ENCODE measurements at places on chromosomes 7 and 10. TPM values are rescaled to one million over a fixed set of nuclear protein-coding genes. Genes with fewer than 3 reads are reported as not detected.

Gene ECHDC3
- total RNA-seq: 1.9 TPM

GRCh38 chr10:131323880-131324279 is 12.4 kb upstream of the TCERG1L start:
- no peak for DNase-seq

GRCh38 chr10:96288151-96288621 is 16.0 kb upstream of the DNTT start:
- DNase-seq: no peak

DNA sequence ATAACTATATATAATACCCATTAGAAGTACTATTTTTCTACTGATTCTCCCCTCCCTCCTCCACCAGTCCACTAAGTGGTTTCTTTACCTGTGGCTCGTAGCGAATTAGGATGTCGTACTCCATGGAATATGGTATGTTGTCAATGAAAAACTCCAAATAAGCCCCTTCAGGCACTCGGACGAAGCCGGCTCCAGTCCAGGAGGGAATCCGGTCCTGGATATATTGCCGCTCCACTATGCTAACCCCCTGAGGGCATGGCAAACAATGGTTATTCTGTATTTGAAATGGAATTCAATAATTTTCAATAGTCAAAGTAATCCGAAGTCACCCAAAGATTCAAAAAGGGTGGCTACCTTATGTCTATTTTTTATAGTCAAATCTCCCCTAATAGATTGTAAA is 40.1 kb downstream of the LAMB1 start:
- no peak for DNase-seq

DNA sequence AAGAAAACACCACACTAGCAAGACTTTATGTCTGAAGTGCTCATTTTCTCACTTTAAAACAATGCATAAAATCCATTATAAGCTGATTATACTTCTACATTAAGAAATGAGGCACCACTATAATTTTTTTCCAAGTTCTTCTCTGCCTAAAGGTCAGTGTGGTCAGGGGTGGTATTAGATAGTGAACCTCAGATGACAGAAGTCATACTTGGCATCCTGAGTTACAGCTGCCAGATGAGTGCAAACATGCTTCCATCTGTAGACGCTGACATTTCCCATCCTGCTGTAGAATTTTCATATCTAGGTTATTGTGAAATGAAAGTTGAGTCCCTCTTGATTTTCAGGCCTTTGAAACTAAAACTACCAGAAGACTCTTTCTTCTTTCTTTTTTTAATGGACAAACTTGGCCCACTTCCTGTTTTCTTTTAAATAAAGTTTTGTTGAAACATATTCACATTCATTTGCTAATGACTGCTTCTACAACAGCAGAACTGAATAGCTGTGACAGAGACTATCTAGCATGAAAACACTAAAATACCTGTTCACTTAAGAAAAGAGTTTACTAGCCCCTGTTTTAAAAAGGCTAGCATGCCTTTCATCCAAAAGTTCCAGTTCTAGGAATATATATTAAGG is 900.8 kb downstream of the XPNPEP1 start:
- no peak for DNase-seq

Gene CPSF4
- 42.8 TPM for total RNA-seq

Gene FEZF1
- total RNA-seq: 0.61 TPM

Data from astrocyte (in vitro differentiated cells and primary cell).